Stimulated activated CD8-positive, alpha-beta memory T cell treated with anti-CD3 and anti-CD28 coated beads, Interleukin-4, amount 100 ng/mL, for 4 hours (primary cell): ENCODE measurements at places on chromosomes 11 and 22.

DNA sequence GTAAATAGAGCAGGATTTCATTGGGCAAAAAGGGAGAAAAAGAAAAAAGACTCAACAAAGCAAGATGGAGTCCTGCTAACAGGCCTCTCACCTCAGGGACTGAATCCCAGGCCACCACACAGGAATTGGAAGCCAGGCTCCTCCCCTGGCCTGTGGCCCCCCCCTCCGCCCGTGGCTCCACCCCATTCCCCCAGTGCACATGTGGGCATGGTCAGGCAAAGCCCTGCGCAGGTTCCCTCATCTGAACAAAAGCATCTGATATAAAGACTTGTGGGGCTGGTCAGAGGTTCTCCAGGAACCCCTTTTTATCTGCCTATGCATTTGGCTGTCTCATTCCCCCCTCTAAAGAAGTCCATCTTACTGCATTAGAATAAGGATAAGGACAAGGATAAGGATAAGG lies 46.0 kb upstream of the PAK1 start:
- DNase-seq: no peak

DNA sequence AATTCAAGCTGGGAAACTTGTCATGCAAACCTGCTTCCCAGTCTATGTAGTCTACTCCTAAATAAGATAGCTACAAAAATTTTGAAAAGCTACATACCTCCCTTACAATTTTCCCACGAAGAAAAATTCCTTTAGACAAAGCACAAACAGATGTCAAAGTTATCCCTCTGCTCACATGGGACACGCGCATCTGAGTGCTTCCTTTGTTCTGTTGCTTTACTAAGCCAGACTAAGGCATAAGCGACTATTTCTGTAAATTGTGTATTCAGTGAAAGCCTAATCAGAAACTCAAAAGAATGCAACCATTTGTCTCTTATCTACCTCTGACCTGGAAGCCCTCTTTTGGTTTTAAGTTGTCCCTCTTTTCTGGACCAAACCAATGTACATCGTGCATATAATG lies 583.7 kb upstream of the B3GAT1 start:
- no peak for DNase-seq

GRCh38 chr22:42078469-42079318 lies 806 bp upstream of the SMDT1 start:
- no peak for DNase-seq

DNA sequence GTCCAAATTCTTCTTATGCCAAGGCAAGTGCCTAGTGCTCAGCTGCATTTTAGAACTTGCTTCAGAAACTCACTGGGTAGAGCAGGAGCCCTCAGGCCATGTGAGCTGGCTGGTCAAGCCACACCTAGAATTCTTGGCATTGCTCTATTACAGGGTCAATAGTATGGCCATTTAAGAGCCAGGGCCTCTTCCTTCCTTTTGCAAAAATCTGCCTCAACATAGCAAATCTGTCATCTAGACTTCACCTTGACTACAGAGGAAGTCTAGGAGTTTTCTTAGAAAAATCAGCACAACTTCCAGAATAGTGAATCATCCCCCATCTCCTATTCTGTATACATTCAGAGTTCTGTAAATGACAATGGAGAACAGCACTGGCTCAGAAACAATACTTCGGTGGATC lies 112.0 kb upstream of the TTC12 start:
- DNase-seq: no peak

GRCh38 chr11:115918576-115918975 lies 414.4 kb upstream of the CADM1 start:
- no peak for DNase-seq

DNA sequence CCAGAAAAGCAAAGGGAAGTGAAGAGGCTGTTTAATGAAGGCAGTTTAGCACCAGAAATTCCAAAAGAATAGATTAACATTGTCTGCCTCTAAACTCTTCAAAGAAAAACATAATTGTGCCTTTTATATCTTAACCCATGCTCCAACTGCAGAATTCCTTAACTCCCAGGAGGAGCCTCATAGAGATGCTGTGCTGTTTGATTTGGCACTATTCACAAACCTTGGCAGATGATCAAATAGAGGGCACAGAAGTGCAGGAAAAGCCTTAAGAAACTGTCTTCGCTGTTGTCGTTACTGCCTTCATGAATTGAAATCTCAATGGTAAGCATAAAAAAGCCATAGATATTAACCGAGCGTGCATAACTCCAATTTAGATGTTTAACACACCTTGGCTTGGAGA lies 124.1 kb upstream of the MPPED2 start:
- DNase-seq: no peak

GRCh38 chr11:45805305-45806071 lies 539 bp downstream of the SLC35C1 start:
- DNase-seq: no peak

- DNase-seq: no peak
These were observed 78.7 kb upstream of the PPARA start for GRCh38 chr22:46071451-46072109.

DNA sequence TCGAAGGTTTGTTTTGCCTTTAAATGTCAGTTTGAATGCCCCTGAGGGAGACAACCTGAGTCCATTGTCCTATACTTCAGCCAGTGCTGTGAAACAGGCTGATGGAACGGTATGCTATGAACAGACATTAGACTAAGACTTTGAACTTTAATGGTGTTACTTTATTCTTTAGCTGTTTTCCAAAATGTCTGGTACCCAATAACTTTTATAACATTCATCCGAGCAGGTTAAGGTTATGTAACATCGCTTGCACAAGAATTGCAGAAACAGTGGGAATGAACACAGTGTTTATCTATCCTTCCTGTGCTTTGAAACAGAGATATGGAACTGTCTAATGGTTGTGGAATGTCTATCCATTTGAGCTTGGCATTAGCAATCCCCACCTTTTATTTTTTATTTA lies 12.5 kb upstream of the PTS start:
- no peak for DNase-seq

GRCh38 chr11:35802221-35802620 lies 139.6 kb downstream of the TRIM44 start:
- DNase-seq: no peak

GRCh38 chr22:46073683-46074504 lies 76.4 kb upstream of the PPARA start:
- DNase-seq: no peak

- no peak for DNase-seq
These were observed 62.6 kb upstream of the RASD2 start for GRCh38 chr22:35477911-35478582.

DNA sequence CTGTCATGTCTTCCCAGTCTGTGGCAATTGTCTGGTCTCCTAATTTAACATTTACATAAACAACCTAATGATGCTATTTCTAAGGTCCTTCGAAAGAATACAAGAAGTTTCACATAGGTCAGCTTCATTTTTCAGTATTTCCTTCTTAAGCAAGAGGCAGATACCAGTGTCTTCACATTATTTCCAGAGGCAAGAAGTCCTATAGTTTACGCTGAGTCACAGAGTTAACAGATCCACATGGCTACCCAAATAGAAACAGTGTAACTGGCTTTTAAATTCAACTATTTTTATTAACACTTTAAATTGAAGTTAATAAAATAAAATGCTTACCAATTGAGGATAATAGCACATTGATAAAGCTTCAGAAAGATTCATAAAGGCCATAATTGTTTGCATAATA lies 10.9 kb downstream of the PRRG4 start:
- no peak for DNase-seq

DNA sequence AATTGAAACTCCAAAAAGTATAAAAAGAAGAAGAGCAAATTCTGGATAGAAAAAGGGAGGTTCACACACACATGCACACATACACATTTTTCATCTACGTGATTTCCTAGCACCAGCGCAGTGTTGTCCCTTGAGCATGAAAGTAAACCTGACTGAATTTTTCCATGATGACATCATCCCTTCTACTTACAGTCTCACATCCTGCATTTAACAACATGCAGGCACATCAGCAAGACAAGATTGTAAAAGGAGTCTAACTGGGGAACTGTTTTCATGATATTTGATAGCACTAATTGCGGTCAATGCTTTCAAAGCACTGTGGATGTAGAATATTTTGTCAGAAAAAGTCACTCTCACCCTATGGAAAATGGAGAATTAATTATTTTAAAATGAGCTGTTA lies 36.6 kb downstream of the GAS2 start:
- no peak for DNase-seq

- no peak for DNase-seq
These were observed 80.1 kb upstream of the NNMT start for GRCh38 chr11:114215871-114216795.

DNA sequence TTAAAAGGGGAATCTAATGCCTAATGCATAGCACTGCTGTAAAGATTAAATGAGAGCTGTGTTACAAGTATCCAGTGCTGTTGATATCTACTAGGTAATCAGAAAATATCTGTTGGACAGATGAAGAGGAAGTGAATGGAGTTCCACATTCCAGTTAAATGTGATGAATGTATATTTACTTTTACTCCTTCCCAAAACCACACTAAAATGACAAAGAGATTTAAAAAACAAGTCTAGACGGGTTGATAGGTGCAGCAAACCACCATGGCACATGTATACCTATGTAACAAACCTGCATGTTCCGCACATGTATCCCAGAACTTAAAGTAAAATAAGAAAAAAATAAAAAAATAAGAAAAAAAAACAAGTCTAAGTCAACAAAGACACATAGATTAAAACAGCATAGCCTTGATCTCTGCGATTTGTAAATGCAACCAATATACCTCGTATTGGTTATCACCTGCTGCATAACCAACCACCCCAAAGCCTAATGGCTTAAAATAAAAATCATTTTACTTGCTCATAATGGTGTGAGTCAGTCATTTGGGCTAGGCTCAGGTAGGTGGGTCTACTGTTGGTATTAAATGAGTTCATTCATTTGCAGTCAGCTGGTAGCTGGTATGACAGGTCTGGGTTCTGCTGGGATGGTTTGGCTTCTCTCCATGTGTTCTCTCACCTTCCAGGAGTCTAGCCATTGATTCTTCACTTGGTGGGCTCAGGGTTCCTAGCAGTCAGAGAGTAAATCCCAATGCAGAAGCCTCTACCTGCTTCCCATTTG lies 39.7 kb upstream of the SLC6A5 start:
- DNase-seq: no peak

DNA sequence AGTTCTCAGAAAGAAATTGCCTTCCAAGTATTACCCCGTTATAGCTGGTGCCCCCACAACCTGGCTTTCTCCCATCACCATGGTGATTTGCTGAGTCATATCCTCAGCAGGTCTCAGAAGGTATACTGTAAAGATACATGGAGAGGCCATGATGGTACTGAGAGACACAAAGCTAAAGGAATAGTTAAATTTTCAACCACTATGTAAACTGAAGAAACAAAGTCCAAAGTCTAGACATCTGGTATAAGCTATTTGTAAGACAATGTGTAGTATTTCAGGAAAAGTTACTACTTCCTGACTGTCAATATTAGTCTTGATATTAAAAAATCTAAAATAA lies 377.1 kb downstream of the DCDC1 start:
- no peak for DNase-seq
